ENCODE measurements at places on chromosomes 2 and 18.

DNA sequence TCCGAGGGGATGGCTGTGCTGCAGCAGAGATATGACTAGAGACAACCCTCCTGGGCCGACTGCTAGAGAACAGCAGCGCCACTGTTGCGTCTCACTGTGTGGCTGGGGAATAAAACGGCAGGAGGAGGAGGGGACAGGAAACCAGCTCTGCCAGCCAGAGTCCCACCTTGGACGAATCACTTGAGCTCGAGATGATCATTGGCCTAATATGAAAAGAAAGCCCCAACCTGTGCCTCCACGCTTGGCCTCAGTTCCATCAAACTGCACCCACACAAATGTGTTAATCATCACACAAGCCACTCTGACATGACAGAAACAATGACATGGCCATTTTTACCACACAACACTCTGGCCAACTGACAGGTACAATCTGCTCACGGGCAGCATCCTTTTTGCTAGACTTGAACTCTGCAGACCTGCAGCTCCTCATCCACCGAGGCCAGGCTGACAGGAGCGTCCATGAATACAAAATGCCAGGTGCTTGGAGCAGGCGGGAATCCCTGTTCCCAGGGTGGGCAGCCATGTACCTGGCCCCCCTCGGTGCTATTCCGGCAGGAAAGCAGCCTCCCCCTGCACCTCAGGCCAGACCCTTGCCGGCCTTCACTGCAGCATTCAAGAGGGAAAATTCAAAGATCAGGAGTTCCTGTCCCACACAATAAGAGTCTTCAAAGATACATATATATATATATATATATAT is 52.3 kb downstream of the PARD6G start:
- DNase-seq, result no peak

- no peak for DNase-seq
These were observed 224.5 kb downstream of the EN1 start for GRCh38 chr2:118622913-118623312.

DNA sequence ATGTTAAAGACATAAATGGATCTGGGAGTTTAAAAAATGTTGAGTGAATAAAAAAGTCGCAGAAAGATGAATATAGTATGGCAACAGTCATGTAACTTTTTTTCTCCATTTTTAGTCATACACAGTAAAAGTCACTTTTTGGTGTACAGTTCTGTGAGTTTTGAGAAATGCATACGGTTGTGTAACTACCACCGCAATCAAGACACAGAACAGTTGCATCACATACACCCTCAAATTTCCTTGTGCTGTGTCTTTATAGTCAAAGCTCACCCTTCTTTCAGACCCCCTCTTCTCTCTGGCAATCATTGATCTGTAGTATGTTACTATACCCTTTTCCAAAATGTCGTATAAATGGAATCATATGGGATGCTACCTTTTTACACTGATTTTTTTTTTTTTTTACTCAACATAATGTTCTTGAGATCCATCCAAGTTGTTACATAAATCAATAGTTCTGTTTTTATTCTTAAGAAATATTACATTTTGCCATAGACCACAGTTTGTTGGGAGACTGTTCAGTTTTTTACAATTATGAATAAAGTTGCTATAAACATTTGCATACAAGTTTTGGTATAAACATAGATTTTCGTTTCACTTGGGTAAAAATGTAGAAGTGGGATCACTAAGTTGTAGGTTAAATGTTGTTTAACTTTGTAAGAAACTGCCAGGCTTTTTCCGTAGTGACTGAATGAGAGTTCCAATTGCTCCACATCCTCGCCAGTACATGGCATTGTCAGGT is 35.4 kb upstream of the AGFG1 start:
- DNase-seq, result no peak

DNA sequence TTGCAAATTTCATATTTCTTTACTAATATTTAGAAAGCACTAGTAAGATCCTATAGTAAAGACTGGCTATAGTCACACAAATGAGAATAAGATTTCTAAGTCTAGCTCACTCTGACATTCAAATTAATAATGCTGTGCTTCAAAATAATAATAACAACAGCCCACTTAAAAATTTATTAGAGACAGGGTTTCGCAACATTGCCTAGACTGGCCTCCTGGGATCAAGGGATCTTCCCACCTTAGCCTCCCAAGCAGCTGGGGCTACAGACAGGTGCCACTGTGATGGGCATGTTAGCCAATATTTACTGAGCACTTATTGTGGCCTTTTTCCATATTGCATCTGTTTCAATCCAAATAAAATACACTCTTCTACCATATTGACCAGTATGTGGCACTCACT is 96.1 kb downstream of the PIEZO2 start:
- no peak for DNase-seq

- DNase-seq, result no peak
These were observed 10.2 kb downstream of the MTA3 start for GRCh38 chr2:42578621-42579020.

- DNase-seq, result no peak
These were observed 590.7 kb downstream of the FBXO15 start for GRCh38 chr18:73556904-73557303.

DNA sequence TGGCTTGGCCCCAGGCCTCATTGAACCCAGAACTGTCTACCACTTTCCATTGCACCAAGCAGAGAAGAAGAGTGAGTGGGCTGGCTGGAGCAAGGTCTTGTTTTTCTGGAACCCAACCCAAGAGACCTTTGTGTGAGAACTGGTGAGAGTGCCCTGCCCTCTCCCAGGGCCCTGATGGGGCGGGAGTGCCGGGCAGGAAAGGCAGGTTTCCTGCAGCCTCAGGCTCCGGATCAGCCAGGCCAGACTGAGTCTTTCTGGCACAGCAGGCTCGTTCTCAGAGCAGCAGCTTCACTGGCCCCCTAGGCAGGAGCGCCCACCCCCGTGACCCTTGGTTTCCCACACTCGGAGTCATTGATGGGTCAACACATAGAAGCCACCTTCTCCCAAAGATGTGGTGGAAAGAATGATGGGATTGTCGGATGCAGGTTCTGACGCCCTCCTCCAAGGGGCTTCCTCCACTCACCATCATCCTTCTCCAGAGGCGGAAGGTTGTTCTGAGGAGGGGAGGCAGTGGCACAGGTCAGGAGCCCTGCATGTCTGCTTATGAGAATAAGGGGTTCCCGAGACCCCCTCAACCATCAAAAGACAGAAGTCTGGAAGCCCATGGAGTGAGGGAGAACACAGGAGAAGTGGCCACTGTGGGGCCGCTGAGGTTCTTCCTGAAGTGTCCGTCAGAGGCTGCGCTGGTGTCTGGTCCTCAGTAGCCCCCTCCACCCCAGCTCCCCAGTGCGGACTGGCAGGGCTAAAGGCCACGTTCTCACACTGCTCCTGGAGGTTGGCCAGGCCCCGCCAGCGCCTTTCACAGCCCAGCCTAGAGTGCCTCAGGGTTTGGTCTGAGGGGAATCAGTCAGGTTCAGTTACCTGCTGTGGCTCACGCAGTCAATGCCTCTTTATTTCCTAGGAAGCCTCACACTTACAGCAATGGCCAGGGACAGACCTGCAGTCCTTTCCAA is 62.8 kb upstream of the LAPTM4A start:
- no peak for DNase-seq

GRCh38 chr2:119234021-119235019 is 10.7 kb downstream of the STEAP3 start:
- no peak for DNase-seq

DNA sequence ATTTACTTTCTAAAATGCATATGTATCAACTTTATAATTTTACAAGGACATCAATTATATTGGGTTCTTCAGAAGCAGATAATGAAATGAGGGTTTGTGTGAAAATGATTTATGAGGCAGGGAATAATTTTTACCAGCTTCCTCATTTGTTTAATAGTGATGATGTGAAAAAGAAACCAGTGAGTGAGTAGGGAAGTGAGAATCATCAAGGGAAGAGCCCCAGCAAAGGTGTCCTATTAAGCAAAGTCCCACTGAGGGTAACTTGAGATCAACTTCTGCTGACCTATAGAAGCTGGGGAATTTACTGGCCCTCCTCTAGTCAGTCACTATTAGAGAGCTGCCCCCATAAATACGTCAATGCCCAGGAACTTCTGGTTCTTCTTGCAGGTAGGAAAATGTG is 266.8 kb upstream of the LYPD1 start:
- DNase-seq, result no peak

- no peak for DNase-seq
These were observed 27.9 kb downstream of the G6PC2 start for GRCh38 chr2:168929031-168929430.

- DNase-seq, result no peak
These were observed 499 bp upstream of the LMAN1 start for GRCh38 chr18:59359576-59359952.

DNA sequence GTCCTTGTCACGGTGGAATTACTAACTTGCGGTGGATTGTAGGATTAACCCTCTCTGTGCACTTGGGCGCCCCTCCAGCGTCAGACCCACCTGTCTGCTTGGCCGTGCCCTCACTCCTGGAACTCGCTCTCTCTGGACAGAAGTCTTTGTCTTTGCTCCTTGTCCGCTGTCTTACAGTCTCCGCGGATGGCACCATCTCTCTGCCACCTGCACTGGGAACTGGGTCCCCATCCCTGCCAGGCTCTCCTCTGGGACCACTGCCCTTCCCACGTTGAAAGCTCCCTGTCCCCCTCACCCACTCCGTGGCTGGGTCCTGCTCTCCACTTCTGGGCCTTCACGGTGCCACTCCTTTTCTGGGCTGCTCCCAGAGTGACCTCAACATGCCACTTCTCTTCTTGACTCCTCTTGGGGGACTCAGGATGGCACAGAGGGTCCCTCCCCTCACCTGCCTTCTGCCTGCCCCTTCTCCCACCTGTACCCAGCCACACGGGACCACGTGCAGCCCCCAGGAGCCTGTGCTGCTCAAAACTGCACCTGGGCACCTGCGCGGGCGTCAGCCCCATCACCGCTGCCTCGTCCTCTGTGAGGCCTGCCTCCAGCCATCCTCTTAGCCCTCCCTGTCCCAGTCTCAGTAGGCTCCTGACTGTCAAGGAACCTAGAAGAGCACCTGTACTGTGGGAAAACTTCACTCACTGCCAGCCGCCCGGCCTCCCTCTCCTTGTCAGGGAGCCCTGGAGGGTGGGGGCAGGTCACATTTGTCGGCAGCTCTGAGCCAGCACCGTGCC is 11.1 kb downstream of the CNDP2 start:
- DNase-seq, result no peak

DNA sequence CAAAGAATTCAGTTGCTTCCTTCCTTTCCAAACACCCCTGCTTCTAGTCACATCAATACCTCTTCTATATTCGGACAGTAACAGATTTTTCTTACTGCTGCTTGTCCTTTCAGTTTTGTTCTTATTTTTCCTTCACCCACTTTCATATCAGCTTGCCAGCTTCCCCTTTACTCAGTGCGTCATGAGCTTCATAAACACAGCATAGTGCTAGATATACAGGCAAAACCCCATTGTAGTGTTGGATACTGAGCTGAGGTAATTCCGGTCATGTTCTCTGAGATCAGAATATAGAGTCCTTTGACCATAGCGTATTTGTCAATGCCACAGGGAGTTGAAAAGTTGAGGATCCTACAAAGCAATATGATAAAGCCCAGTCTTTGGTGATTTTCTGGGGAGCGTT is 2.4 kb downstream of the FARP2 start:
- no peak for DNase-seq
